ENCODE measurements at places on chromosomes 4 and X.

DNA sequence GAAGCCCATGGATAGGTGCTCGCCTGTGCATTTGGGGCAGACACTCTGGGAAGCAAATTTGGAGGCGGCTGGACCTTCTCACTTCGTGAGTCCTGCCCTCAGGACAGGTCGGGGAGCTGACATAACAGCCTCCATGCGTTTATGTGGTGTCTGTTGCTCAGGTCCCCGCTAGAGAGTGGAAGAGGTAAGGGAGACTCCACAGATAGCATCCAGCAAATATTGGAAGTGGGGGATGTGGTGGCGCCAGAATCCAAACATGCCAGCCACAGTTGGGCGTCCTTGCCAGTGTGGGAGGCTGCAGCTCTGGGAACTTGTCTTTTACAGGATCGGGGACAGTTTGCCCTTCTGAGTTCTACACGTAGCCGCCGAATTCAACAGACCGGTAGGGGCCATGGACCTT is 47.8 kb downstream of the ZNF182 start:
- DNase-seq: no peak

GRCh38 chr4:122669911-122670738 is 49.3 kb upstream of the IL21 start:
- DNase-seq: no peak

- DNase-seq: no peak
Observed at GRCh38 chrX:107482046-107482445, 32.6 kb downstream of the FRMPD3 start.

DNA sequence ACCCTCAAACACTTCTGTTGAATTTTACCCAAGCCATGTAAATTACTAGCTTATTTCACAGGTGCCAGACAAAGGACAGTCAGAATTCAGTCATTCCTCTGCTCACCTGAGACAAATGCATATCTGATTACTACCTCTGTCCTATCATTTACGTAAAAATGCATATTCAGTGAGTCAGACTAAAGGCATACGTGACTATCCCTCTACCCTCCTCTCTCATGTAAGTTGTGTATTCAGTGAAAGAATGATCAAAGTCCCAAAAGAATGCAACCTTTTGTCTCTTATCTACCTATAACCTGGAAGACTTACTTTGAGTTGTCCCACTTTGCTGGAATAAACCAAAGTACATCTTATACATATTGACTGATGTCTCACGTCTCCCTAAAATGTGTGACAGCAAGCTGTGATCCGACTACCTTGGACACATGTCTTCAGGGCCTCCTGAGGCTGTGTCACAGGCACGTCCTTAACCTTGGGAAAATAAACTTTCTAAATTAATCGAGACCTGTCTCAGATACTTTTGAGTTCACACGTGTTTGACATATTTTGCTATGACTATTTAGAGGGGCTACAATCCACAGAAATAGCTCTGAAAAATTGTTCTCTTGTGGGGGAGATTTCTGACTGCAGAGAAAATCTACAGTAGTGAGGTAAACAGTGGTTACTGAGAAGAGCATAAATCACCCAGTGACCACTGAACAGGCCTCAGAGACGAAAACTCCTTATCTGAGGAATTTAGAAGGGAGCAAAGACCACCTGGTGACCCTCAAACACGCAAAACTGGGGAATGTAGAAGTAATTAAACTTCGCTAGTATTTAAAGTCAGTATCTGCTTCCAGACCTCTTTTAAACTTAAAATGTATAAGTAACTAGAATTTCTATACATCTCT is 1575.8 kb downstream of the STIM2 start:
- no peak for DNase-seq

DNA sequence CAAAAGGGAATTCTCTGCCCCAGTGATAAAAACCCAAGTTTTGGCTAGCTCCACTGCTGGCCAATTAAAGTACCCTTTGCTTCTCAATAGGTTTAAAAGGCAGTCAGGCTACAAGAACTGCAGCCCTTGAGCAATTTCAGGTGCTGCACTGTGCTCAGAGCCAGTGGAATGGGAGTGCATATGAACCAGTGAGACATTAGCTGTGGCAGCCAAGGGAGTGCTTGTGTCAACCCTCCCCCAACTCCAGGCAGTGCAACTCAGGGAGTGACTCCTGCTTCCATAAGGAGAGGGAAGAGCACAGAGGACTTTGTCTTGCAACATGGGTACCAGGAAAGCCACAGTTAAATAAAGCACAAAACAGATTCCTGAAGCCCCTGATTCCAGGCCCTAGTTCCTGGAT is 61.6 kb upstream of the VAMP7 start:
- no peak for DNase-seq

DNA sequence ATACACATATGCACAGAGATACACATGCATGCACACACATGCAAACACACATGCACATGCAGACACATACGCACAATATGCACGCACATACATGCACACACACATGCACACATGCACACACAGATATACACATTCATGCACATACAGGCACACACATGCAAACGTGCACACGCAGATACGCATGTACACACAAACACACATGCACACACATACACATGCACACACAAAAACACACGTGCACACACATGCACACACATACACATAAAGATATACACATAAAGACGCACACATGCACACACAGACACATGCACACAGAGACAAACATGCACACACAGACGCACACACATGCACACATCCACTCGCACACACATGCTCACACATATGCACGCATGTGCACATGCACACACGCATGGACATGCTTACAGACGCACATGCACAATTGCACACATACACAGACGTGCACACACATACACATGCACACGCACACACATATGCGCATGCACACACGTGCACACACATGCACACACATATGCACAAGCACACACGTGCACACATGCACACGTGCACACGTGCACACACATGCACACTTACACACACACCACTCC is 145.2 kb downstream of the ADRA2C start:
- DNase-seq: no peak

- DNase-seq: no peak
Observed at GRCh38 chr4:163991298-163991865, 496.9 kb downstream of the TMA16 start.

- DNase-seq: no peak
Observed at GRCh38 chr4:118850488-118851173, 14.7 kb upstream of the SEC24D start.

Data from HCEC 1CT (cell line).